Kidney capillary endothelial cell (primary cell): ENCODE measurements at places on chromosomes 12 and 14.

DNA sequence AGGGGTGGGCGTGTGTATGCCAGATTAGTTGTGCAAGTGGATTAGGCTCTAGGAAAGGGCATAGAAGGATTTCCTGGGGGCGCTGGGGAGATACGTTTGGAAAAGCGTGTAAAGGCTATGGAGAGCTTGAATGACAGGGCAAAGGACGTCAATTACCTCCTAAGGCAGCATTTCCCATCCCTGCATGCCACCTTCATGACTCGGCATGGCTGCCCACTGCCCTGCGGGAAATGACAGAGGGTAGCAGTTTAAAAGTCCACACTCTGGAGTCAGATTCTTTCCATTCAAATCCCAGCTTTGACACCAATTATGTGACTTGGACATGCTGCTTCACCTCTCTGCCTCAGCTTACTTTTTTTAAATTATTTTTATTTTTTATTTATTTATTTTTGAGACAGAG lies 14.8 kb upstream of the TMEM229B start:
- DNase-seq = no peak

DNA sequence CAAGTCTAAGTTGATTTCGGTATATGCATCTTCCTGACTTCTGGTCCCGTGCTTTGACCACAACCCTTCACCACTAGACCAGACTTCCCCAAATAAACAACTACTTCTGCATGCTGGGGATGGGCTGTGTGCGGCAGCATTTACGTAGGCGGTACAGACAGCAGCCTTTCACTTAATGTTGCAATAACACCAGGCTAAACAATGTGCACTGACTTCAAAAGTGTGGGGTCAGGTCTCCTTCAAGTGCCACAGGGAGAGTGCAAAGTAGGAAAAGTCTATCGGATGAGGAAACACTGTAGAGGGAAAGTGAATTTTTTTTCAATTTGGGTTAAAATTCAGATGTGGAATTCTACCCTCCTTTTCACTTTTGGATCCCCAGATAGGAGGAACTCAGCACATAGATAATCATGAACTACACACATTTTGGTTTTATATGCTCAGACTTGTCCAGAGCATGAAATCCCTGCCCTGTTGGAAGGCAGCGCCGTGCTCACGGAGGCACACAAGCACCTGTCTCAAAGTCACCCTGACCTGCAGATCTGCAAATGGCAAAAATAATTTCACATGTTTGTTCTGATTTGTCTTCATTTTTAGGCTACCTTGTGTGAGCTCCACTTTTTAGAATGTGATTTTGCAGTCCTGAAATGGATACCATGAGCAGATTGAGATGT lies 3.6 kb upstream of the FOS start:
- no peak for DNase-seq

DNA sequence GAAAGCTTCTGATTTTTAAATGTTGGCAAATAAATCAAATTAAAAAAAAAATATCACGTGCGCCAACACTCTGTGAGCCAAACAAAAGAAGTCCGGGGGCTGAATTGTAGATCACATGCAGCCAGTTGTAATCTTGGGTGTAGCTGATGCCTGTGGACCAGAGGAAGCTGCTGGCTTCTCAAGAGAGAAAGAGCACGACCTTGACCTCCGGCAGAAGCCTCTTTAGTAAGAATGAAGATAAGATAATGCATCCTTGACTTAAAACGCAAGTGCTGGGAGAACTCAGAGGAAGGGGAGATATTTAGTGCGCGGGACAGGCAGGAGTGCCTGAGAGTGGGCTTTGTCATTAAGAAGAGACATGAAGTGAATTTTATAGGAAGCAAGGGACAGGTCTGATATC lies 162.8 kb upstream of the TBX3 start:
- no peak for DNase-seq

DNA sequence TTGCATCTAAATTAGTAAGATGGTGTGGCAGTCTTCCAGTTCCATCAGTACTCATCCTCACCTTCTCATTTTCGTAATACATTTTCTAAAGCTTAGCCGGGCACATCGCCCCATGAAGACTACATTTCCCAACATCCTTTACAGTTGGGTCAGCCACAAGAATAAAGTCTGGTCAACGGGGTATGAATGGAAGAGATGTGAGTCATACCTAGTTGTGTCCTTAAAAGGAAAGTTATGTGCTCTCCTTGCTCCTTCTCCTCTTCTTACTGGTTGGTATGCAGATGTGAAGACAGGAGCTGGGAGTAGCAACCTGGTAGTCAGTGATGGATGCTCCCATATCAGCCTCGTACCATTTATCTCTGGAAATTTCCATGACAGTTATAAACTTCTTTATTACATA lies 35.9 kb upstream of the EGLN3 start:
- DNase-seq = peak; percentile 62

- no peak for DNase-seq
These were observed 392.9 kb downstream of the ZFP36L1 start for GRCh38 chr14:68399971-68400370.

- DNase-seq = no peak
These were observed 268.9 kb downstream of the RAD51B start for GRCh38 chr14:68088451-68088854.

DNA sequence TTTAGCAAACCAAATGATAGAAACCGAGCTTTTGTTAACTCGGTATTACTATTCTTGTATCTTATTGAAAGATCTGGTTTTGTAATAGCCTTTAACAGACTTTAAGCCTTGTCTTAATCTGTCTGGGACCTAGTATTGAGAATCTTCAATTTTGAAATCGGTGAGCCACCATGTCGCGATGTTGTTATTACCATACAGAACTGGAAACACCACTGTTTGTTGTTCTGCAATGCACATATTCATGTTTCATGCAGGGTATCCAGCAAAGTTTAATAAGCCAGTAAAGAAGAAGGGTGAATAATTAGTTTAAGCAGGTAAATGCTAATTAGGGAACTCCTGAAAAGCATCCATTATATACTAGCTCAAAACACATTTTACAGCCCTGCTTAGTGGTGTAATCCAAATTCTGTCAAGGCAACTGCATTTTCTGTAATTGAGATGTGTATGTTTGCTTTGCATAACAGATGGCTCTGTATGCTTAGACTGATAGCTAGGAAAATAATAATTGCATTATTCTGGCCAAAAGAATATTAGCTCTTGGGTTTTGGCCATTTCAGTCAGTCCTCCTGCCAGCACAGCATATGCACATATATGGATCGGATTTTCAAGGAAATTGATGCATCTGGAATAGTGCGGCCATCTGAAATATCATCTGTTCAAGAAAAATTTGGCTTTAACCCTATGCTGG lies 389.2 kb downstream of the EGLN3 start:
- DNase-seq = no peak

DNA sequence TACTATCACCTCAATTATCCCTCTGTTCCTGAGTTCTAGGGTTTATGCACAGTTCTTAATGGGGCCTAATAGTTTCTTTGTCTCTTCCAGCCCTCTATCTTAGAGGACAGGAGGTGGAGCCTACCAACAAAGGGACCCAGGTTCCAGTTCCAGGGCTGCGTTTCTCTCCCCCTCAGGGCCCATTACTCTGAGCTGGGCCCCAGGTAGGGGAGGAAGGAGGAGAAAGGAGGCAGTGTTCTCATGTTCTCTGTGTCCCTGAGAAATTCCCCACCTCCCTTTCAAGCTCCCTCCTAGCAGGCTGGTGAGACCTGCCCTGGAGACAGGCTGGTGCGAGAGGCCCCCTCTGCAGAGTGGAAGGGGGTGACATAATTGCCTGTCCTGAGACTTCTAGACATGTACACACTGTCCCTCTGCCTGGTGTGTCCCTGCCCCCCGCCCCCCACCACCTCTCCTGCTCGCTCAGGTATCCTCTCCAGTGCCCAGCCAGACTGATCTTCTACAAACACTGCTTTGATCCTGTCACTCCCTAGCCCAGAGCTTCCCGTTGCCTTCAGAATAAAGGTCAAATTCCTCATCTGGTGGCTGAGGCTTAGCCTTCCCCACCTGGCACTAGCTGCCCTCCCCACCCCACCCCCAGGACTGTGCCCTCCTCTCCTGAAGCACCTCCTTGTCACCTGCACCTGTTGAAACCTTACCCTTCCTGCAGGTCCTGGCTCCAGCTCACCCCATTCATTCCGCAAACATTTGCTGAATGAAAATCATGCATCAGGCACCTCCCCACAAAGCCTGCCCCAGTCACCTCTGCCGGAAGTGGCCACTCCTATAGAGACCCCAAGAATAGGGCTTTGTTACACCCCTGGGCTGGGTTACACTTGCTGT lies 21.1 kb upstream of the KRT8 start:
- DNase-seq = no peak

DNA sequence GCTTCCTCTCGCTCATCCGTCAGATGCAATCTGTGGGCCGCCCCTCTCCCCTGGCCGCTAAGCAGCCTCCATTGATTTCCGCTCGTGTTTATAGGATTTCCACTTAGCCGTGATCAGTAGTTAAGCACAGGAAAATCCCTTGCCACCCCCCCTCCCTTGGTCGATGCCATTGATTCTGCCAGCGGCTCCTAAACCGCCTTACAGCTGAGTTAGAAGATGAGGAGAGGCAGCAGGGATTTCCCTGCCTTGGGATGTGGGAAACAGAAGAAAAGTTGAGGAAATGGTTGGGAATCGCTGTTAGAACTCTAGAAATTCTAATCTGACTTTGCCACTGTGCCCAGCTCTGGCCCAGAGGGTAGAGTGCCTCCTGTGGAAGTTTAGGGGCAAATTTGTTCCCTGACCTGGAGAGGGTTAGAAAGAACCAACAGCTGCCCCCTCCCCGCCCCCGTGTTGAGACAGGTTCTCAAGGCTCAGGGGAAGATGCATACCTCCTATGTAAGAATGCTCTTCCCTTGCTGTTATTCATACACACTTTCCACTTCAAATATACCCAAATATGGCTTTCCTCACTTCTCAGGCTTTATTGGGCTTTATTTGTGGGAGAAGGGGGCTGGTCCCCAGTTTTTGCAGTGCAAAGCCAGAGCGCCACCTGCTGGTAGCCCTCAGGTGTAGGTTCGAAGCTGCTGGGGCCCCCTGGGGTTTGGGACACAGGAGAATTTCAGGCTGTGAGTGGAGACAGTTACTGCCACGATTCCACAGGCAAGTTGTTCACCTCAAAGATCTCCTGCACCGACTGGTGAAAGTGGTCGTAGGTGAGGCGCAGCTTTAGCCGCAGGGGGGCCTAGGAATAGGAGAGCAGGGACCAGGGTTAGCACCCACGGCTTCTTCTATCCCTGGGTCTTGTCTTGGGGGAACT lies 3.2 kb downstream of the THTPA start:
- no peak for DNase-seq

DNA sequence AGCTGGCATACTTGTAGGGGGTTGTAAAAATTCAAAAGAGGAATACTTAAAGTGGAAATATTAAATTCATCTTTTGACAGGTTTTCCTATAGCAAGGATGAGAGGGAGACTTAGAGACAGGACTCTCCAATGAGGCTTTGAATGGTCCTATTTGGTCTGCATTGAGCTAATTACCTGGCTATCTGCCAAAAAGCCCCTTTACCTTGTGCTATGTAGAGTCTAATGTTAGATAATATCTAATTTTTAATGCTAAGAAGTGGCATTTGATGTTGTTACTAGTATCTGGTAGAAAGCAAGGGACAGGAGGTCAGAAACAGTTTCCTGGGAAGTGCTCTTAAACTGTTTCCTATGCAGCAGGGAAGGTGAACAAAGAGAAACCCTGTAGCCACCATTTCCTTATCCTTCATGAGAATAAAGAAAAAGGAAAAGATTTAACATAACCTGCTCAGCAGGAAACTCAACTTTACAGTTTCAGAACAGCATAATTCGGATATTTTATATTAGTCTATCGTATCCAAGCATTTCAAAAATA lies 550.0 kb downstream of the SOX5 start:
- no peak for DNase-seq

DNA sequence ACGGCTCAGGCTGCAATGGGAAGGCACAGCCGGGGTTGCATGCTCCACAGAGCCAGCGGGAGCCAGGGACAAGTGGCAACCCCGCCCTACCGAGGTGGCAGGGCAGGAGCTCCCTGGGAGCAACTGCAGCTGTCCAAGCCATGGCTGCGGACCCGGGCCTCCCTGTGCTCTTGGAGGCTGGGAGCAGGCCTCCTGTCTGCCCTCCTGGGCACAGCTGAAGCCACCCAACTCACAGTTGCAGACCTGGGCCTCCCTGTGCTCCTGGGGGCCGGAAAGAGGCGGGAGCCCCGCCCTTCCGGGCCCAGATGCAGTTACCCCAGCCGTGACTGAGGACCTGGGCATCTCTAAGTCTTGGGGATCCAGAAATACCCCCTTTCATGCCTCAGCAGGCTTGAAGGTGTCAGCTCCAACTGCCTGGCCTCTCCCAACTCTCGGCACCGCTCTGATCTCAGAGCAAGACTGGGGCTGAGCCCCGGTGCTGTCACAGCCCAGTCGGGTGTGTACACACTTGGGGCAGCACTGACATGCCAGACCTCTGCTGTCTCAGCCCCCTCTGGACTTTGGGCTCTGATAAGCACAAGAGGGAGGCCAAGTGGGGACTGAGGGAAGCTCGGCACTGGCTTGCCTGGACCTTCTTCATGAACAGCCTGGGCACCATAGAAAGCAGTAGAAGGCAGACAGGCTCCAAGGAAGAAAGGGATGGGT lies 7.5 kb upstream of the RASSF9 start:
- no peak for DNase-seq

DNA sequence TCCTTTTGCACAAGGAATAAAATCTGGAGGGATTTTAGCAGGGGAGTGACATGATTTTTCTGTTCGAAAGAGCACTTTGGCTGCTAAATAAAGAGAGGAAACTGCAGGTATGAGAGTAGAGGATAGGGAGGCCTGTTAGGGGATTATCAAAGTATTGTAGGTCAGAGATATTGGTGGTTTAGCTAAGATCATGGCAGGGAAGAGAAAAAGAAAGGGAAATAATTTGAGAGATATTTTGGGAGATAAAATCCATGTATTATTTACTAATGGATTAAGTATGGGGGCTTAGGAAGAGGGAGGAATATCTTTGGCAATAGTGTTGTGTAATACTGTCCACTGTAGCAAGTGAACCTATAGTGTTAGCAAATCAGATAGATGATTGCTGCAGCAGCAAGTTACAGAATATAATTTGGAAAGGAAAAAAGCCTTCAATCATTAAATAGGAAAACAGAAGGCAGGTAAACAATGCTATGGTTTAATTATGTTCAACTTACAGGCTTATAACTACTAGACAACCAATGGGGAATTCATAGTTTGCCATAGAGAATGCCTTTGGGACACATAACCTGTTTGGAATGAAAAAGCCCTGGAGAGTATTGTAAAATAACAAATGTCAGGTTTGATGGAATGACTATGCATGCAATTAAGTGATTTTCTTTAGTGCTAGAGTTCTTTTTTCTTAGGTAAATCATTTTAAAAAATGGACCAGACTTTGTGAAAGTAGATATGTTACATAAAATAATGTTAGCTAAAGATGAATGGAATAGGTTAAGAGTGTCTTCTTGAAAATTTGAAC lies 50.5 kb downstream of the ADIPOR2 start:
- DNase-seq = no peak

DNA sequence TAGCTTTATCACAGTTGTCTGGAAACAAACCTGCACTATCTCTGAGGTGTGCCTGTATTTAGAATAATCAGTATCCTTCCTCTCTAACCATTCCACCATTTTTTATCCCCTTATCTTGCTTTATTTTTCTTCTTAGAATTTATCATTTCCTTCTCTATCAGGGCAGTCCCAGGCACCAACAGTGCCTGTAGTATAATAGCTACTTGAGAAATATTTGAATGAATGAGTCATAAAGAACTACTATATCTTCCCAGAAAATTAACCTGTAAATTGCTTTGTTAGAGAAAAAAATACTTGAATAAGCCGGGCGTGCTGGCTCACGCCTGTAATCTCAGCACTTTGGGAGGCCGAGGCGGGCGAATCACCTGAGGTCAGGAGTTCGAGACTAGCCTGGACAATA lies 21.2 kb upstream of the FOXJ2 start:
- DNase-seq = no peak
